Activated T-helper 1 cell treated with anti-CD3 and anti-CD28 coated beads, Interleukin-12 subunit alpha, Interleukin-12 subunit beta, Interleukin-2, Interleukin-4 antibody, amounts not matched to agents 30 ng/mL and 10 ng/mL and 1 ng/mL, durations not matched to agents 14 hours and 24 hours and 36 hours (primary cell): ENCODE measurements at places on chromosomes 12 and 14. TPM values are rescaled to one million over a fixed set of nuclear protein-coding genes. Genes with fewer than 3 reads are reported as not detected.

The MON2 gene
- 33.1 and 40.8 TPM in 2 replicates for total RNA-seq

The KRT6B gene
- not detected in 2 replicates for total RNA-seq

- no peaks in the 10 kb centered on the region for H3K36me3 ChIP-seq
- DNase-seq, result no peak
- H3K4me1 ChIP-seq, result peaks cover 9% of the 10 kb centered on the region
- H3K27me3 ChIP-seq, result peaks cover 3% of the 10 kb centered on the region
- H3K4me3 ChIP-seq, result no peak overlapping the region
- H3K27ac ChIP-seq, result no peak overlapping the region
Measured at GRCh38 chr14:74533576-74533975, 40.0 kb downstream of the ISCA2 start.

- H3K27me3 ChIP-seq, result peaks cover 18% of the 10 kb centered on the region
- H3K36me3 ChIP-seq, result peaks cover 2% of the 10 kb centered on the region
- H3K27ac ChIP-seq, result no peak overlapping the region
- no peaks in the 10 kb centered on the region for H3K4me1 ChIP-seq
- no peak for DNase-seq
Measured at GRCh38 chr14:68828698-68829097, 35.8 kb upstream of the ZFP36L1 start.
